ENCODE measurements at places on chromosomes 11 and 22.

DNA sequence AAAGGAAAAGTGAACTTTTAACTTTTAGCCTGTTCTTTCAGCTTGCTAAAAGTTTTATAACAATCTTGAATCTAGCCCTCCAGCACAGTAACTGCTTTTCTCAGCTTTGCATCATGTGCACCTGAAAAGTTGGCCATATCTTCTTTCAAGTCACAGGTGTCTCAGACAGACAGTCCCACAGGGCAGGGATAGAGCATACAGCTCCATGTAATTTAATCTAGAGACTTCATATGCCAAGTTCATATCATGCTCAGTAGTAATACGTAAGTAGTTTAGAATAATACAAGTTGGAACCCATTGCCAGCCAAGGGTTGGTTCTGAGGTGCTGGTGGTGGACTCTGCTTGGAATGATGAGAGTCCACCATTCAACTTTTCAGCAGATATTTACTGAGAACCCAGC, 68.6 kb downstream of the PKNOX2 start:
- no peak for DNase-seq

- DNase-seq, result no peak
Measured at GRCh38 chr22:27882507-27883290, 36.4 kb downstream of the PITPNB start.

DNA sequence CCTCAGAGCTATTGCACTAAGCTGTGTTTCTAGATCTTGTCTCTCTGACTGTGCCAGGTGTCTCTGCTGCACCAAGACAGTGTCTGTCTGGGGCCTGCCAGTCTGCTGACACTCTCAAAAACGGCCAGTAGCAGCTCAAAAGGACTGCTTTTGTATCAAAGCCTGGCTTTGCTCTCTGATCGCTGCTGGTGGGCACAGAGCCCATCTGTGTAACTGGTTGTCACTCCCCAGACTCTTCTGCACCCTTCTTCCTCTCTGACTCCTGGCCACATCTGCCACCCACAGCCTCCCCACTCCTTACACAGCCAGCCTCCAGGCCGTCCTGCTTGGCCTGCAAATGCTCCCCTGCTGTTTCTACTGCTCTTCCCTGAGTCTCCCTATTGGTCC, 26.5 kb downstream of the MED15 start:
- DNase-seq, result no peak

- DNase-seq, result no peak
Measured at GRCh38 chr11:108965306-108966001, 300.6 kb downstream of the DDX10 start.

- no peak for DNase-seq
Measured at GRCh38 chr11:23680488-23681230, 816.2 kb upstream of the LUZP2 start.

DNA sequence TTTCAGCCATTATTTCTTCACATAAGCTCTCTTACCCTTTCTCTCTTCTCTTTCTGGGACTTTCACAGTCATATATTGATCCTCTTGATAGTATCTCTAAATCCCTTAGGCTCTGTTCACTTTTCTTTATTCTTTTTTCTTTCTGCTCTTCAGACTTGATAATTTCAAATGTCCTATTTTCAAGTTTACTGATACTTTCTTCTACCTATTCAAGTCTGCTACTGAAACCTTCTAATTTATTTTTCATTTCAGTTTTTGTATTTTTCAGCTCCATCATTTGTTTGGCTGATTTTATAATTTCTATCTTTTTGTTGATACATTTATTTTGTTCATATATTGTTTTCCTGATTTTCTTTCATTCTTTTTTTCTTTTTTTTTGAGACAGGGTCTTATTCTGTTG, 79.1 kb downstream of the SNX19 start:
- no peak for DNase-seq

DNA sequence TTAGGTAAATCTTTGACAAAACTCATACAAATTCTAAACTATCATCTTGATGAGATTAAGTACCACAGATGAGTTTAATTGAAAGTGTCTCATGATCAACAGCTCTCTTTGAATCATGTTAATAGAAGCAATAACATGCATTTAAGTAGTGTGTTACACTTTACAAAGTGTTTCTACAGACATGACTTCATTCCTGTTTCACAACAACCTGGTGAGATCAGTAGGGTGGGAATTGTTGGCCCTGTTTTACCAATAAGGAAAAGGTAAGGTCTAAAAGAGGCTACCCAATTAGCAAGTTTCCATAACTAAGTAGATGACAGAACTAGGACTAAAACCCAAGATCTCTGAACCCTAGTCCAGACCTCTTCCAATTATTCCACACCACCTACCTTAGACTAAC, 12.7 kb upstream of the PRSS23 start:
- no peak for DNase-seq

DNA sequence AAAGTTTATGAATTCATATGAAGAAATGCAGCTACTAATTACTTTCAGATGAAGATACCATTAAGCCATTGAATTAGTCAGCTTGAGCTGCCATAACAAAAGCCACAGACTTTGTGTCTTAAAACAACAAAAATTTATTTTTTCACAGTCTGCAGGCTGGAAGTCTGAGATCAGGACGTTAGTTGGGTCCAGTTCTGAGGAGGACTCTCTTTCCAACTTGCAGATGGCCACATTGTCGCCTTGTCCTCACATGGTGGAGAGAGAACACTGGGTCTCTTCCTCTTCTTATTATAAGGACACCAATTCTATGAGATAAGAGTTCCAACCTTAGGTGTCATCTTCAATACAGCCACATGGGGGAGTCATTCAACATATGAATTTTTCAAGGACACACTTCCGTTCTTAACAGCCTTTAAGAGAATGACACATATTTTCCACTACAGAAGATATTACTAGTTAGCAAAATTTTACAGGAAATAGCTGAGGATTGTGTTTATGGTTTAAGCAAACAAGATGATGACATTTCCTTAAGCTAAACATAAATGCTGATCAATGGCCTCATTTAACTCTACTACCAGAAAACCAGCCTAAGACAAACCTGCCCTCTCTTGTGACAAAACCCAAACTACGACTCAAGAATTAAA, 56.0 kb downstream of the DCUN1D5 start:
- DNase-seq, result no peak

- no peak for DNase-seq
Measured at GRCh38 chr11:34583818-34584217, 37.1 kb upstream of the EHF start.

DNA sequence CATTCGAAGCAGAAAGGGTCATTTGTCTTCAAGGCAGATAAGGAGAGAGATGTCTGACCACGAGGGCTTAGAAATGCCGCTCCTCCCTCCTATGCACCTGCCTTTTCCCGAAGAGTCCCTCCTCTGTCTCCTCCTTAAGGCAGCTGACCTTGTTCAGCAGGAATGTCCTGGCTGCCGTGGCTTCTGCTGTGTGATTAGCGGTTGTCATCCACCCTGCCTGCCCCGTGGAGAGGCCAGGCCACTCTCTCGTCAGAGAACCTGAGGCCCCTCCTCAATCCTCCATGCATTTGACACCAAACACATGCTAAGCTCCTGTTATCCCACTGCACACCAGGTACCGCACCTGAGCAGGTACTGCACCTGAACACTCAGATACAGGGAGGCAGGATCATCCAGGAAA, 834.6 kb downstream of the TBC1D22A start:
- no peak for DNase-seq

DNA sequence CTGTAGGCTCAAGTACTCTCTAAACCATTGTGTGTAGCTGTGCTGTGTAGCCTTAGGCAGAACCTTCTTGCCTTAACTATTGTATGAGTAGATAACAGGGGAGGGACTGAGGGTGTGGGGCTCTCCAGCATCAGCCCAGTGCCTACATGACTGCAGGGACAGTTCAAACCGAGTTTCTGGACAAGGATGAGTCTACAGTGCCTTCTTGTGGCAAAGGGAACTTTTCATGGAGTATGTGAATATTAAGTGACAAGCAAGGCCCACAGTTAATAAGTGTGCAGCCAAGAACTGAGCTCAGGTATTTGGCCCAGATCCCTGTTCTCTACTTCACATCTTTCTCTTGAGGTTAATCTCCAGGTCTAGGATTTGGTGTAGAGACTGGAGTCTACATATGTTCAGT, 424.4 kb upstream of the LARGE1 start:
- DNase-seq, result no peak

- no peak for DNase-seq
Measured at GRCh38 chr22:38870791-38871359, 1.1 kb downstream of the CBX6 start.

DNA sequence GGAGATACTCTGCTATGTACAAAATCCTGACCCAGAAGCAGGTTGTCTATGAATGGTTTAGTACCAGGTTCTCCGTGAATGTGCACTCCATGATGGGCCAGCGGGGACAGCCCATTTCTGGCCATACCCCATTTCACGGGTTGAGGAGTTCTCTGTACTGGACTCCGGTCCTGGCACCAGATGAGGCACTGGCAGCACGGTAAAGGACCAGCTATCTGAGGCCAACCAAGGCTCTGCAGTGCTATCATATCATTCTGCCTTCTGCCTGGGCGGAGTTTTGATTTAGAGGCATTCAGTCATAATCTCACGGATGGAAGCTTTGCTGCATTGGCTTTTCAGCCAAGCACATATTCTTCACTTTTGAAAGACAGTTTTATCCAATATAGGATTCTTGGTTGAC, 18.5 kb upstream of the KMT5B start:
- no peak for DNase-seq

DNA sequence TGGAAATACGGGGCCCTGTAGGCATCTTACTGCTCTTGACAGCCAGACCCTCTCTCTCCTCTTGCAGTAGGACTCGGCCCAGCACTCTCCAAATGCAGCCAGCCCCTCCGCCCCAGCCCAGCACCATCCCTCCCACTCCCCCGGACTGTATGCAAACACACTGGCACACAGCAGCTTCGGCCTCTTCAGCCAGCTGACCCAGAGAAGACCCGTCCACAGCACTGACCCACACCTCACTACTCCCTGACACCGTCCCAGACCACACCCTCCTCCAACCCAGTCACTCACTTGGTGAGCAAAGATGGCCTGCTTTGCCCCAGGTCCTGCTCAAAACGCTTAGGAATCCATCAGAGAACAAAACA, 164.6 kb downstream of the IGLL1 start:
- DNase-seq, result no peak

GRCh38 chr11:12724301-12725054, 50.3 kb downstream of the TEAD1 start:
- peak; percentile 89 for DNase-seq

GRCh38 chr22:23113847-23114720, 27.7 kb downstream of the RSPH14 start:
- DNase-seq, result no peak

DNA sequence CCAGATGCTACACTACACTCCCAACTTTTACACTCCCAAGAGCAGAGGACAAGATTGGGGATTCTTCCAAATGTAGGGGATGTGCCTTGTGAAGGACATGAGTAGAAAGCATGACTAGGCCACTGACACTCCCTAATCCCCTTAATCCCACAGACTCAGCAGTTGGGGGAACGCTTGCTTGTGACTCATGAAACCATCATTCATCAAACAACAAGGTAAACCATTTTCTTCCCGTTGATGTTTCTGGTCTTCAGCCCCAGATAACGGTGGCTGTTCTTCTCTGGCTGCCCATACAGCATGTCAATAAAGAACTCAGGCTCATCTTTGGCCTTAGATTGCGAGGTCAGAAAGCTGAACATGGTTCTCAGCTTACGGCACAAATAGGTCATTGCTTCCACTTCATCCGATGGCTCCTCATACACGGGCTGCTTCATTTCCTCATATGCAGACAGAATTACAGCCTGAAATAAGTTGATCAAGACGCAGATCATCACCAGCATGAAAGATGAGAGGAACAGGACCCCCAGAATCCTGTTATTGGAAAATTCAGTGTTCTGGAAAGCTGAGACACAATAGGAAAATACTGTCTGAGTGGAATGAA, 6.4 kb upstream of the CDPF1 start:
- DNase-seq, result no peak

DNA sequence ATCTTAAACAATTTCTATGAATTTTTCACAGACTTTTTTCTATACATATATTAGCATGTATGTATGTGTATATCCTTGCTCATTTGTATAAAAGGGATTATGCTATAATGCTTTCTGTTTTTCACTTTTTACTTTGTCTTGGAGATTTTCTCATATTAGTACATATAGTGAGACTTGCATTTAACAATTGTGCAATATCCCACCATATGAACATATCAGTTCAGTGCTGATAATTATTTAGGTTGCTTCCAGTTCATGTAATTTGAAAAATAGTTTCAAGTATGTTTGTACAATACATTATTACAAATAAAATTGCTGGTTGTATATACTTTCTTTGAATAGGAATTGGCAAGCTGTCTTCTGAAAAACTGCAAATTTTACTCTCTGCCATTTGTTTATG, 37.9 kb downstream of the HEPHL1 start:
- no peak for DNase-seq

- DNase-seq, result no peak
Measured at GRCh38 chr22:24310969-24311368, 40.3 kb downstream of the SPECC1L start.

DNA sequence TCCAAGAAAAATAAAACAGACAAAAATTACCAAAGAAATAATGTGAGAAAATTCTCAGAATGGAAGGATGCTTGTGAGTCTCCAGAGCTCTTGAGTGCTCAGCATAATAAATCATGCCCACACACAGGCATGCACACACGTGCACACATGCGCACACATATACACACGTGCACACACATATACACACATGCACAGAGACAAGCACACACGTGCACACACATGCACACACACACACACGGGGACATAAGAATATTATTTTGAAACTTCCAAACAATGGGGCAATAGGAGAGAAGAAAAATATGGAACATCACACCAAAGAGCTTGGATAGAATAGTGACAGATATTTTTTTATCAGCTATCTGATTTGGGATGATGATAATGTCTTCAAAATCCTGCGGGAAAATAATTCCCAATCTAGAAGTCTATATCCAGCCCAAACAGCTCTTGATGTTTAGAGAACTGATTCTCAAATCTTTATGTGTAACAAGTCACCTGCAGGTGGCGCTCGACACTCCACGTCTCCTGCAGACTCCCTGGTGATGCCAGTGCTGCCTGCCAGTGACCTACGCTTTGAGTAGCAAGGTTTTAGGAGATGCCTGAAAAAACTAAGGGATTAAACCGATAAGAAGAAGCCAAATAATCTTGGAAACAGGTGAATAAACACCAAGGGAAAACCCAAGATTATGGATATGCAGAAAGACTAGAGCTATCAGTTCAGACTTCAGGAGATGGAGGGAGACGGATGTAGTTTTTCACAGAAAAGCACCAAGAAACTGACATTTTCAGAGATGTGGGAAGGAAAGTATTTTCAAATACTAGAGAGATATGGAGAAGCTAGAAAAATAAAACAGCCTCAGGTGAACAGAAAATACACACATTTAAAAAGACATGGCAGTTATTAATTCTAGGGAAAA, 743.6 kb downstream of the ETS1 start:
- peak; percentile 66 for DNase-seq

GRCh38 chr11:64726867-64727530, 4.0 kb upstream of the NRXN2 start:
- peak; percentile 4 for DNase-seq

DNA sequence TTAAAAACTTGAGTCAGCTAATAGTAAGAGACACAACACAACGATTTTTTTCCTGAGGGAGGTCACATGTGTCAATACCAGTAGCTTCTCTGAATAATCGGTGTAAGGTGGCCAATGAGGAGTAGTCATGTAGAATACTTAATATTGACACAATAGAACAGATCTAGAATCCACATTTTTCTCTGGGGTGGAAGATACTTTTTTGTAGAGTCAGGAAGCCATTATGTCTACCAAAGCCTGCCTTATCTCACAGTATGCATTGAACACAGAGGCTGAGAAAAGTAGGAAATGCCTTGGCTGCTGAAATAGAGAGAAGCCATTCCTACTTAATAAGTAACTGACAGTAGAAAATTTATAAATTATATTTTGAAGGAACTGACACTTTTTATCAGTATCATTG, 725.0 kb downstream of the METTL15 start:
- no peak for DNase-seq

GRCh38 chr11:7253800-7254199, 2.1 kb downstream of the SYT9 start:
- DNase-seq, result no peak

Measured in right cardiac atrium (tissue), 5 donors.